ENCODE measurements at places on chromosomes 13 and 19. TPM values are rescaled to one million over a fixed set of nuclear protein-coding genes. Genes with fewer than 3 reads are reported as not detected.

The EID2B gene
- total RNA-seq, result 4.2 TPM

The ZNF554 gene
- total RNA-seq, result 6.5 TPM

The HCN2 gene
- total RNA-seq, result 1.1 TPM

The MISP3 gene
- total RNA-seq, result 0.19 TPM

The FPR1 gene
- total RNA-seq, result 0.96 TPM

The KCNJ14 gene
- 0.38 TPM for total RNA-seq

The IQCN gene
- total RNA-seq, result 0.19 TPM

The CDK8 gene
- total RNA-seq, result 21.9 TPM

The CLDN10 gene
- total RNA-seq, result 0.28 TPM

The HTR2A gene
- 4.8 TPM for total RNA-seq

The OR7D2 gene
- not detected for total RNA-seq

The FAM216B gene
- total RNA-seq, result not detected

The SGCG gene
- total RNA-seq, result 0.19 TPM

The HRC gene
- under 0.01 TPM for total RNA-seq

The CPT1C gene
- total RNA-seq, result 13.0 TPM

The MCF2L gene
- 0.19 TPM for total RNA-seq

The LGALS14 gene
- not detected for total RNA-seq

The DHDH gene
- 0.56 TPM for total RNA-seq

The CD70 gene
- total RNA-seq, result not detected

The TUBA3C gene
- not detected for total RNA-seq

Data from regular cardiac myocyte (primary cell).